ENCODE measurements at places on chromosomes 11 and 22. TPM values are rescaled to one million over a fixed set of nuclear protein-coding genes. Genes with fewer than 3 reads are reported as not detected.

The RFPL2 gene
- total RNA-seq: 0.26 TPM

The BARX2 gene
- 8.8 TPM for total RNA-seq

The VWA5A gene
- 7.9 TPM for total RNA-seq

The APOL1 gene
- total RNA-seq: 36.7 TPM

The TREH gene
- not detected for total RNA-seq

The CNGA4 gene
- total RNA-seq: 0.10 TPM

The OR52R1 gene
- not detected for total RNA-seq

The OR8A1 gene
- total RNA-seq: not detected

The AMPD3 gene
- total RNA-seq: 13.9 TPM

The TTC9C gene
- 38.0 TPM for total RNA-seq

The LRFN4 gene
- 48.4 TPM for total RNA-seq

The ACTN3 gene
- total RNA-seq: not detected

The PRSS23 gene
- 83.0 TPM for total RNA-seq

The RHOD gene
- total RNA-seq: 0.39 TPM

The CRYBB1 gene
- not detected for total RNA-seq

The TRIM29 gene
- total RNA-seq: not detected

The SCUBE2 gene
- not detected for total RNA-seq

The PLA2G3 gene
- total RNA-seq: not detected

The TMEM86A gene
- total RNA-seq: 0.52 TPM

The SLC35C1 gene
- total RNA-seq: 16.3 TPM

All from activated T-helper 1 cell treated with anti-CD3 and anti-CD28 coated beads, Interleukin-12 subunit alpha, Interleukin-12 subunit beta, Interleukin-2, Interleukin-4 antibody, amounts not matched to agents 30 ng/mL and 10 ng/mL and 1 ng/mL, durations not matched to agents 14 hours and 24 hours and 36 hours (primary cell).